ENCODE measurements at places on chromosomes 4 and X.

- no peak for DNase-seq
Measured at GRCh38 chr4:121064482-121064881, 7.9 kb downstream of the NDNF start.

- DNase-seq: no peak
Measured at GRCh38 chrX:115333446-115333845, 43.9 kb downstream of the LUZP4 start.

DNA sequence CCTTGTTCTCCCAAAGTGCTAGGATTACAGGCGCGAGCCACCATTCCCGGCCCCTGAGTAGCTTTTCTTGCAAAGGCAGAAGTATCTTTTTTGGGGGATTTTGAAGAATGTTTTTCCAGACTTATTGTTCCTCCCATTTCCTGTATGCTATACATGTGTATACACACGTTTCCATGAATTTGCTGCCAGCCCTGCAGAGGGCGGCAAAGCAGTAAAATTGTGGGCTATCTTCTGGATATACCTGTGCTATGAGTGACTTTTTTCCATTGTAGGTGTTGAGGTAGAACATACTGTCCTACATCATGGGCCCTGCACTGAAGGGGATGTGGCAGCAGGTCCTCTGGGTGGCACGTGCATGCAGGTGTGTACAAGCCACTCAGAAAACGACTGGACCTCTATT is 16.9 kb upstream of the MED28 start:
- DNase-seq: no peak

DNA sequence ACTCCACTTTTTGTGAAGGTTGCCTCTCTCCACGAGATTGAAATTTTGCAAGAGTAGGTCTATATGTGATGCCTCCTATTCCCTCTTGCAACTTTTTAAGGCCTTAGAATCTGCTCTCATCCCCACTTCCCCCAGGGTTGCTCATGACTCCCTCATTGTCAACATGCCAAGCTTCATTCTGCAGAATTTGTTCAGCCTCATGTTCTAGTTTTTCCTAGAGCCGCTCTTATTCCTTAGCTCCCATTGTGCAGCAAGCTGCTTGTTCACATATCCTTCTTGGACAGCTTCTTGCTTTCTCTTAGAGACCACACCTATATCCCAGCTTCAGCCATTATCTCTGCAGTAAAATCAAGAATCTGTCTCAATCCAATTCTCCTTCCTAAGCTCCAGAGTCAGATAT is 82.4 kb downstream of the CNGA2 start:
- no peak for DNase-seq

DNA sequence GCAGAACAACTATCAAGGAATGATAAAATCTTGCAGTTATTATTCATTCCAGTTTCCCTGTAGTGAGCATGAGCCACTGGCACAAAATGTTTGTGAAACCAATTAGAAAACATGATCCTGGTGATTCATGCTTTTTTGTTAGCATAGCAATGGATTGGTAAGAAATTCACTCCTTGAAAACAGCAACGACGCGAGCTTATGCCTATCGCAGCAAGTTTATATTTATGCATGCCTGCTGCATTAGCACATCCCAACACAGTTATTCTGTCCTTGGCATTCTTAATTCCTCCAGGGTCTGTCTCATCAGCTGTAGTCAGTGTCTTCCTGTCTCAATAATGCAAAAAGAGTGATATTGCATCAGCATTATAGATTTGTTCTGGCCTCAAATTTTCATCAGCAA is 975.9 kb downstream of the STIM2 start:
- no peak for DNase-seq

- no peak for DNase-seq
Measured at GRCh38 chr4:173415092-173415491, 16.2 kb upstream of the SCRG1 start.

DNA sequence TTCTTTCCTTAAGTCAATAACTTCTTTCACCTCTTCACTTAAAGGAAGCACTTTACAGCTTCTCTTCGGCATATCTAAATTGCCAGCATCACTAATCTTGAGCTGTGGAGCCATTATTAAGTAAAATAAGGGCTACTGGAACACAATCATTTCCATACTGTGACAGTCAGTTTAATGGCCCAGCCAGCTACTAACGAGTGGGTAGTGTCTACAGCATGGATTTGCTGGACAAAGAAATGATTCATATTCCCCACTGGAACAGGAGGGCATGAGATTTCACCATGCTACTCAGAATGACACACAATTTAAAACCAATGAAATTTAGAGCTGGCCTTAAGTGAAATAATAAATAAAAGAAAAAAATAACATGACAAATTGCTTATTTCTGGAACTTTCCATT is 72.1 kb downstream of the DDIT4L start:
- DNase-seq: no peak

DNA sequence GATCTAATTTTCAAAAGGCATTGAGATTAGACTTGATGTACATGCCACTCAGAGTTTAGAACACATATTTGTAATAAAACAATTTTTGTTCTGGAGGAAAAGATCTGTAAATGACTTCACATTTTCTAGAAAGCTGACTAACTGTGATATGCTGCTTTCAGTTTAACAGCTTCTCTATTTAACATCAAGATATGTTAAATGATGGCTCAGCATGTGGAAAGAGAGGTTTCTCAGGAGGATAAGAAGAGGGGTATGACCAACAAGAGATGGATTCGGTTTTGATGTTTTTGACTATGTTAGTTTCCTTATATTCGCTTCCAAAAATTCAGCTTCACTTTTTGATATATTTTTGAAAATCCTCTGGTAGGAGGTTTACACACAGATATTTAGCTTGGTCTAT is 698.7 kb downstream of the GLUD2 start:
- no peak for DNase-seq

GRCh38 chrX:136138939-136139338 is 8.4 kb upstream of the FHL1 start:
- no peak for DNase-seq

DNA sequence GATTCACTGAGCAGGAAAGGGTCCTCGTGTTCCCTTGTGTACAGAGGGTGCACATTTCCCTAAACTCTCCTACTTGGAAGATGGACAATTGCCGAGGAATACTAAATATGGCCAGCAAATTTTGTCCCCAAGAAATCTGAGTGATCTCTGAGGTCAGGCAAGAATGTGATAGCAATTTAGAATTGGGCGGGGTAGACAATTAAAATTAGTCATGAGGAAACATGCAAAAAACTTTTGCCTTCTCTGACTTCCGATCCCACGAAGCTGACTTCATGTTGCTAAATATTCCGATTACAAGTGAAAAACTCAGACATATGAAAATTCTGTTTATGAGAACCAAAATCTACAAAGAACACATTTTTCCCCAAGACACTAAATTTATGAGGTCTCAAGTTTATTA is 453.9 kb upstream of the ZFP42 start:
- DNase-seq: no peak

- no peak for DNase-seq
Measured at GRCh38 chr4:26126994-26127393, 193.8 kb upstream of the RBPJ start.

DNA sequence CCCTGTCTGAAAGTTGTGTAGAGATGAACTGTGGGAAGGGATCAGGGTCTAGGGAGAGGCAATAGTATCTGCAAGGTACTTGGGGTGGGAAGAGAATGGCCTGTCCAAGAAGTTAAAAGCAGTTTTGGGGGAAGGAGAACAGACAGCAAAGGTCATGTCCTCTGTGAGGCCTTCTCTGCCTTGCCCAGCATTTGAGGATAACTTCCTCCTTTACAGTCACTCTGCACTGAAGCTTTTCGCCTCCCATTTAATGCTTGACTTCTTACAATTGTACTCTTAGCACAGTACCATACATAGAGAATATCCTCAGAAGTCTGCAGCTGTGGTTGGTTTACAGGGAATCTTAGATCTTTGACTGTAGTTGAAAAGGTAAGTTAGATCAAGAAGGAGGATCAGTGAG is 121.8 kb upstream of the AP1S2 start:
- no peak for DNase-seq

DNA sequence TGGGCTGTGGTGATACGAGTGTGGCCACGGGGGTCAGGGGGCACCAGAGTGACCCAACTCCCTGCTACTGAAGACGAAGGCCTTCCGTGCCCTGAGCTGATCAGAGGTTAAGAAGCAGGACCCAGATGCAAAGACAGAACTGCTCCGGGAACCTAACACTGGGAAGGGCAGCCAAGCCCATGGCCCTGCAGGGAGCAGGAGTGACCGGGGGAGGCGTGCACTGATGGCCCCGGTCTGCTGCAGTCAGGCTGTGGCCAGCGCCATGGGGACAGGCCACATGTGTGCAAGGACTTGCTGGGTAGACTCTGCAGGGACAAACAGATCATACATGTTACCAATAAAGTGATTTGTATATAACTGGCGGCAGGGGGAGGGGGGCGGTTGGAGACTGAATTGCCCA is 74.6 kb downstream of the ACOX3 start:
- no peak for DNase-seq
